ENCODE measurements at places on chromosomes 5 and 9.

GRCh38 chr9:108258640-108259039, 597.1 kb downstream of the ACTL7B start:
- DNase-seq: no peak

- DNase-seq: no peak
These were observed 201.9 kb downstream of the ZNF608 start for GRCh38 chr5:124544366-124545055.

GRCh38 chr5:17149786-17150185, 67.6 kb upstream of the BASP1 start:
- DNase-seq: no peak

- DNase-seq: no peak
These were observed 43.8 kb upstream of the GFPT2 start for GRCh38 chr5:180396926-180397325.

GRCh38 chr5:50968356-50969149, 302.1 kb downstream of the PARP8 start:
- DNase-seq: no peak

DNA sequence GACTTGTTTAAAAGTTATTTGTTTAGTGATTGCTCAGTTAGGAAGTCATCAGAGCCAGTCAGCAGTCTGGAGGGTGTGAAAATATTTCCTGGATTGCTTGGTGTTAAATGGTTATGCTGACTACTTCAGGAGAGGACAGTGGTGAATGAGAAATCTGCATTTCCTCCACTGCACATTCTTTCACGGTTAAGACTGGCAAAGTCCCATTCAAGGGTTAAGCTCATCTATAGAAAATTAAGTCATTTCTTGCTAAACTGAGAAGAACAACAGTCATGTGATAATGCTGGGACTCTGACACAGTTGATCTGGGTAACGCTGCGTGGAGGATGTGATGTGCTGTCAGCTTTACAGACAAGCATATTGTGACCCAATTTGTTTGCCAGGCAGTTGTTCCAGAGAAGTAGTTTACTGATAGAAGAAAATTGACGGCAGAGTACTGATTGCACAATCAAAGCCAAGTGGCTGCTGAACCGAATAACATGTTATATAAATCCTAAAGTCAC, 80.4 kb downstream of the GRAMD2B start:
- no peak for DNase-seq

DNA sequence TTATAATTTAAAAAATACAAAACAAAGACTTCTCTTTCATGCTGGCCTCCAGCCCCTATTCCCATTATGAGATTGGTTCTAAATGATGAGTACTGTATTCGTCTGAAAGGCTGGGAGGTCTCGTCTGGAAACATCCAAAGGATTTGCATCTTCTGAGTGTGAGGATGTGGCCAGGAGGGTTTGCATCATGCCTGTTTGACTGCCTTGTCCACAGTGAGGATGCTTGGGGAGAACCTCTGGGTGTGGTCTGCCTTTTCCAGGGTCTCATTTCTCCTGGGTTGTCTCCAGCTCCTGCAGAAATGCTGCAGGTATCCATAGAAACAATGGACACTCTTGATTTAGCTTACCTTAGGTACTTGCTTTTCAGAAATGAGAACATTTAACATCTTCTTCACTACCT, 26.4 kb upstream of the CXCL14 start:
- no peak for DNase-seq

DNA sequence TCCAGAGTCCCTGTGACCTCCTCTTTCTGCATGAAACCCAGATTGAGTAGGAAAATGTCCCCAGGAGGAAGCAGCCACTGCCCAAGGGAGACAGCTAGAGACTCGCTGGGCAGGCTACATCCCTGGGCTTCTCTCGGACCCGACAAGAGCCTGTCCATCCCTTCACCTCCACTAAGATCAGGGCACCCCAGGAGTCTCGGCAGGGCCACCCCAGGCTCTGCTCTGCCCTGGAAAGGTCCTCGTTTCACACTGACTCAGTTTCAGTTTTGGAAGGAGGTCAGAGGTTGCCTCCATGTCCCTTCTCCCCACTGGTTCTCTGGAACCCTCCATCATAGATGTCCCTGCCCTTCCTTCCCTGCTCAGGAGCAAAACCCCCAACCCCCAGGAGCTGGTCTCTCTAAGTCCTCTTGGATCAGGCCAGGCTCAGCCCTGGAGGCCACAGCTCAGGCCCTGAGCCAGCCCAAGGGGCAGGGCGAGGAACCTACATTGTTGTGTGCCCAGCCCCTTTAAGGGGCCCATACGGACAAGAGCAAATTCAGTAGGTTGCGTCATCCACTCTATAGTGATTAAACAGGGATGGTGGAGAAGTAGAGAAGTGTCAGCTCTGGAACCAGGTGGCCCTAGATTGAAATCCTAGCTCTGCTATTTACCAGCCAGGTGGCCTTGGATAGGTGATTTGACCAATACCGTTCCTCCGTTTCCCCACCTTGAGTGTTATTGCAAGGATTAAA, 37.4 kb downstream of the C9orf50 start:
- no peak for DNase-seq

DNA sequence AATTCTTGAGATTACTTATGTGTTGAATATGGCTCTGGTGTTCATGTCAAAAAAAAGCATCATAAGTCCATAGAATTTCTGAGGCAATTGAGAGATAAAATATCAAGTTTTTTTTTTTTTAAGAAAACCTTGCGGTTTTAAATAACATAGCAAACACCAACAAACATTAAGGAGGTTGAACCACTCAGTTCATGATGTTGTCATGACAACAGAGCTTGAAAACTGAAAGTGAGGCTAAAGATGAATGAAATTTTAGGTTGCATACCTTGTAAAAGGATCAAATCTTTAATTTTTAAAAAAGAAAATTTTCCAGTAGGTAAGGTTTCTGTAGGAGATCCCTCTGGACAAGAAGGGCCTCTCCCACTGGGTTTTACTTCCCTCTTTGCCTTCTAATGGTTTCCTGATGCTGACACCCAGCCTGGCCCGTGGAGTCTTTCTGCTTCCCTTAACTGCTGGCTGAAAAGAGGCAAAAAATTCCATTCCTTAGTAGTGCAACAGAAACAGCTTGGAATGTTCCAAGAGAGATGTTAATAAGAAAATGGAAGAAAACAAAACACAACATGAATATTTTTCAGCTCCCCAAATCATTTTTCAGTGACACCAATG, 60.0 kb upstream of the FER start:
- peak; percentile 7 for DNase-seq

DNA sequence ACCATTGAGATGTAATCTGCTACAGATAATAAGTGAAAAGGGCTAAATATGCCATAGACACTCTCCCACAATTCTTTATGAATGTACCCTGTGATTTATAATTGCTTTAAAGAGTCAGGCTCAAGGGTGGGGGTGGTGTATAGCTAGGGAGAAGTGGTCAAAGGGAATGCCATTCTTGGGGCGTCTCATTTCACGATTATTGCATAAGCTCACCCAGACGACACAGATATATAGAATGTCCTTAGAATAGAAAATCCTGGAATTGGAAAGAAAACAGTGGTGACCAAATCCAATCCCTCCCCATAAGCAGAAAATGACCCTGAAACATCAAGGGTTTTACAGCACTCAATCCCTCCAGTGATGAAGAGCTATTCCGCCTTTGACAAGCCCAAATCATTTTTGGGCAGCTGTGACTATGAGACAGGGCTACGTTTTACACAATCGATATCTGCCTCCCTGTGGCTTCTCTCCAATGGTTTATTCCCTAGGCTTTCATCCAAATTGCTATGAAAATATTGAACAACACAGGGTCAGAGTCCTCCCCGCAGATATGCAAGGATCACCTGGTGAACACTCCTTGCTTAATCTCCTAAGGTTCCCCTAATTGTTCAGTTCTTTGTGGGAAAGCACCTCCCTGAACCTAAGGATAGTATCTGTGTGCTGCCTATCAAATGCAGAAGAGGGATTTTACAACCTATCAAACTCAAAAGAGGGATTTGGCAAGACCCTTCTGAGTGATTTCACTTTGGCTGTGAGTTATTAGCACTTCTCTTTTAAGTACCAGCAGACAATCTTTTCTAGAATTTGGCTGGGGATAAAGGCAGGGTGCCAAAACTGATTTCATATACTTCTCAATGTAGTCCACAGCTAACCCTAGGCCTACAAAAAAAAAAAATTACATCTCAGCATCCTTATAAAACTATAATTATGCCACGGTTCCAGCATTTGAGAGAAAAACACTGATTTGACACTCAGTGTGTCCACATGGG, 144.9 kb upstream of the CDH6 start:
- no peak for DNase-seq

DNA sequence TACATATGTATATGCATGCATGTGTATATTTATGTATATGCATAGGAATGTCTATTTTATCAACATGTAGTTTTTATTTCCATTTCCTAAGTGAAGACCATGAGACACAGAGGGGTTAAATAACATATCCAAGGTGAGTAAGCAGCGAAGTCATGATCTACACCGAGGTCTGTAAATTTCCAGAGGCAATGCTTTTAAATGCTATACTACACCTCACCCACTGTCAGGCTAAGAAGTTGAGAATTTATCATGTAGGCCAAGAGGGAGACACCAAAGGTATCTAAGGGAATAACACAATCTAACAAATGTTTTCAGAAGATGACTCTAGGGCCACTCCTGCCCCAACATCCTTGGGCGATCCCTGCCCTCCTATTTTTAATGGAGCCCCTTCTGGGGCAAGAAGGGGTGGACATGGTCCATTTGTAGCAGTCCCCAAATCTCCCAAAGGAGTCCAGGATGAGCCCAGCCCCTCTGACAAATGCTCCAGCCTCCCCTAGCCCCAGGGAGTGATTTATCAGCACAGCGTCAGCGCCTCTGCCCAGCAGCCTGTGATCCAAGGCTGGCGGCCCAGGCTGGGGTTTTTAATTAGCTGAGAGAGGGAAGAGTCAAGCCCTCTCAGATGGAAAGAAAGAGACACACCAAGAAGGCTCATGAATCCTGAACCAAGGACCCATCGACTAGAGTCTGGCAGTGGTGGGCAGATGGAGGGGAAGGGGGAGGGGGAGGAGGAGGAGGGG, 339.9 kb downstream of the ASTN2 start:
- no peak for DNase-seq

DNA sequence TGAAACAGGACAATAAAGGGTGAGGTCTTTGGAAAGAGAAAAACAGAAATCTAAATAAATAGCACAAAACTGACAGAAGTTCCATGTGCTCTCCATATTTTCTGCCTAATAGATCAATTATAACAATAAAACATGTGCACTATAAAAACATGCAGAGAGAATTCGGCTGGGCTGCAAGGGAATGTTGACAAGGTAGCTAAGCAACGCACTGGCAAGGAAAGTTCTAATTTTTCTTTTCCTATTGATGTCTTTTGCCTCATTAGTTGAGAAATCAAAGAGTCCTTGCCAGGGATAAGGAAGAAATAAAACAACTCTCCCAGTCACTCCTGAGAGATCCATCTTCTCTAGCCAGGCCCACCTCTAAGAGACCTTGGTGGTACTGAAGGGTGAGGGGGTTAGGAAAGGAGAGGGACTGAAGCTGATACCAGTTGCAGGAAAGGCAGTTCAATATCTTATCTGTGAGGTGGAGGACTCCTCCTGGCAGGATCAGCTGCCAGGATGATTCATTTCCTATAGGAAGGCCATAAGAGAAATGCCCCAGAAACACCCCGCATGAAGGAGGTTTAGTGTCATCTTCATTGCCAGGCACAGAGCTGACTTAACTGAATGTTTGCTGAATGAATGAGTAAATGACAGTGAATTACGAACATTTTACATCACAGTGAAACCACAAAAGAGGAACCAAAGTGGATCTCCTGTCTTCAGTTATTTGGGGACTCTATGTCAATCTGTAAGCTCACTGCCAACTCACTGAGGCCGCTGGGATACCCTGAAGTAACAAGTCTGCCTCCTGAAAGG, 63.7 kb upstream of the IFNK start:
- peak; percentile 20 for DNase-seq

DNA sequence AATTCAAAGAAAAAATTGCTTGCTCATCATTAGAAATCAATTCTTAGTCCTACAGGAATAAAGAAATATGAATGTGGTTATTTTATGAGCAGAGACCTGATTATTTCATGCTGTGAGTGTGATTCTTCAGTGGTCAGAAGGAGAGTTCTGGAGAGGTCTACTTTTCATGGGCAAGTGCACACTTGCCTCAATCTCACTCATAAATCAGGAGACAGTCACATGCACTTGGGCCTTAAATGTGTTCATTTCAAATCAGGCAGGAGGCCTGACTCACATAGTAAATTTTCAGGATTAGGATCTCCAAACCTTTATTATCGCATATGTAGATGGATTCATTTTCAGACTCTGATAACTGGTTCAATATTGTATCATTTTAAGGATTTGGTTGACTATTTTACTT, 323.2 kb upstream of the CCNH start:
- DNase-seq: no peak

GRCh38 chr5:75931175-75931574, 152.0 kb upstream of the SV2C start:
- no peak for DNase-seq

DNA sequence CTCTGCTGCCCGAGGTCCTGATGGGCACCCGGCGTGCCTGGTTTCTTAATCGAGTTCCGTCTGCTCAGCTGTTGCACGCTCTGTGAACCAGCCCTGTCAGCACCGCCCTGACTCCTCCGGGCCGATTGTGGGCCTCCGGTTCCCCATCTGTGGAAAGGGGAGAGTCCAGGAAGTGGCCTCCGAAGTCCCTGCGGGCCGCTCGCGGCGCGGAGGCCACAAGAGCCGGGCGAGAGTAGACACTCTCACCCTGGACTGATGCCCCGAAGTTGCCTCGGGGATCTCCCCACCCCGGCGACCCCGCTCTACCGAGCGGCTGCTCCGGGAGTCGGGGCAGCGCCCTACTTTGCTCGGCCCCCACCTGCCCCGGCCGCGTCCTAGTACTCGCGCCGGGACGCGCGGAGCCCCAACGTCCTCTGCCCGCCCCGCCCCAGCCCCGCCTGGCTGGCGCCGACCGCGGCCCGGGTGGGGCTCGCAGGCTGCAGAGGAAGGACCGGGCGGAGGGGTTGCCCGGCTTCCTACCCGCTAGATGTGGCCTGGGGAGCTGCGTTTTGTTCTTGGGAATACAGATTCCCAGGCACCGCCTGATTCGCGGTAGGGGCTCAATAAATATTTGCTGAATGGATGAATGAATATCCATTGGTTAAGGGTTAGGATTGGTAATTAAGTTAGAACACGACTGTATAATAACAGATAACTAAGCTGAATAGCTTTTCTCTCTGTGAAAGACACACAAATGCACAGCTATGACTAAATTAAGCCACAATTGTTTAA, 935 bp upstream of the ZNF367 start:
- no peak for DNase-seq

DNA sequence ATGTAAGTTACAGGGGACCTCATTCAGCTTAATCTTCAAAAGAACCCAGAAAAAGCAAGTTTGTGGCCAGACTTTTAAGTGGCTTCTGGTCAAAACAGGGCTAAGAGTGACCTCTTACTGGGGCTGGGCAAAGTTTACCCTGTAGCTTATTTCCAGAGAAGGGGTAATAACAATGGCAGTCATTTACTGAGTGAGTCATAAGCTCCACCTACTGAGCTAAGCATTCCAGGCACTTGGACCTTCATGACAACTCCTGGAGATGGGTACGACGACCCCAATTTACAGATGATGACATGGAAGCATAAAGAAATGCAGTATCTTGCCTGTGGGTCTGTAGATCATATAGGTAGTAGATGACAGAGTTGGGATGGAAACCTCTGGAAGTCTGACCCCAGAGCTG, 4.7 kb upstream of the GPR151 start:
- no peak for DNase-seq

GRCh38 chr9:91302831-91303230, 58.9 kb downstream of the AUH start:
- DNase-seq: no peak

GRCh38 chr9:79387101-79387835, 184.5 kb upstream of the TLE4 start:
- no peak for DNase-seq

All from GM19239 (cell line).